GM03348 (cell line): ENCODE measurements at places on chromosomes 3 and 15.

GRCh38 chr15:51368751-51369450, 27.4 kb downstream of the GLDN start:
- DNase-seq: peak; percentile 19

- DNase-seq: no peak
Observed at GRCh38 chr15:70356062-70356860, 258.5 kb upstream of the TLE3 start.

DNA sequence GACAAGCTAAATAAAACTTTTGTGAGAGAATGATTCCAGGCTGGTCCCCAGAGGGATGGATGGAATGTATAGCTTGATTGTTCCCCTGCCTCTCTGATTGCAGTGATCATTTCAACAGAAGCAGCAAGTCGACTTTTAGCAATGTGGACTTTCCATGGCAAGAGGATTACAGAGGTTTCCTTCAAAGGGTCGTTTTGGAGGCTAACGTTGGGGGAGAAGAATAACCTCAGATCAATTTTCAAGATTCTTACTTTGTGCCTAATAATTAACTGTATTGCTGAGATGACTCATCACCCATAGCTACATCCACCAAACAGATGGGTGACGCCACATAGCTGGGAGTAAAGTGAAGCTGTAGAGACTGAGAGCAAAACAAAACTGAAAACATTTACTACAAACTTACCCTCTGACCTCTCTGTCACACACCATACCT, 79.9 kb downstream of the GTPBP8 start:
- DNase-seq: peak; percentile 23

- peak; percentile 44 for DNase-seq
Observed at GRCh38 chr15:77187751-77188464, 117.0 kb upstream of the TSPAN3 start.

DNA sequence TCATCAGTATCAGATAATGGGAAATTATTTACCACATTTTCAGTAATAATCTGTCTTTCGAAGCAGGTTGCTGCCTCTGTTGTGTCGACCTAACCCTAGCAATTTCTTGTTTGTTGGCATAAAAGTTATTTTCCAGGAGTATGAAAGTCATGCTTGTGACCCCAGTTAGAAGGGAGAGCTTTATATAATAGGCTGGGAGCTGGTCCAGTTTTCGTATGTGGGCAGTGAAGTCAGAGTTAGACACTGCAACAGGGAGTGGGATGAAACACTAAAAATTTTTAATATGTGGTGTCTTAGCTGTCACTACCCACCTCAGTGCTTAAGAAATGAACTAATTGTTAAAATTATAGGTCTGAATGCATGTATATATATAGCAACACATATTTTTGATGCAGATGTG, 348.5 kb downstream of the FEZF2 start:
- DNase-seq: no peak

DNA sequence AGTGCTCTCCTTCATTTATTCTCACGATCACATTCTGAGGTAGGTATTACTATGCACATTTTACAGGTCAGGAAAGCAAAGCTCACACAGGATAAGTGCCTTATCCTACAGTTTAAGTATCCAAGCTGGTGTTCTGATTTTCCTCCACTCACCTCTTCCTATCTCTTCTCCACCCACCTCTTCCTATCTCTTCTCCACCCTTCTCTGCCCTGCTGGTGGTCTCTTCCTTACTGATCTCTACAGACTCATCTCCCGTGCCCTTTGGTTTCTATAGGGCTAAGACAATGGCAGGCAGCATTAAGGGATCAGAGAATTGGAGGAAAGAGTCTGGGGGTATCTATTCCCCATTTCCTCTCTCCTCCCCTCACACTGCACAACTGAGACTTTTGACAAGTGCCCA, 319.1 kb downstream of the FHIT start:
- DNase-seq: no peak

GRCh38 chr15:98226149-98226548, 265.6 kb downstream of the ARRDC4 start:
- no peak for DNase-seq

GRCh38 chr15:57323299-57323805, 53.0 kb upstream of the CGNL1 start:
- DNase-seq: no peak

GRCh38 chr15:42602501-42602900, 27.1 kb downstream of the STARD9 start:
- no peak for DNase-seq

DNA sequence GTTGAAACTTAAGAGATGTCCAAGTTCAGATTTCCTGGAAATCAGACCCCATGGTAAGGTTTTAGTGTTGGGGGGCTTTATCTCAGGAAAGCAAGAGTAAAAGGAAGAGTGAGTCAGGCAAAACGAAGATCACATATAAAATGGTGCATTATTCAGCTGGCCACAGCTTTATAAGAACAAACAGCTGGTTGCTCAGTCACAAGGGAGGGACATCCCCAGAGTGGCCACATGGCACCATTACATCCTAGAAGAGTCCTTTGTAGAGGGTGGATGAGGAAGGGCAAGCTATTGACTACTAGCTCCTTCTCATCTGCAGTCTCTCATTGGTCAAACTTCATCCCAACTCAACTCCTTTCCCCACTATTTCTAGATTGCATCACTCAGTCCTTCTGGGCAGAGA, 68.3 kb upstream of the COL8A1 start:
- DNase-seq: no peak

DNA sequence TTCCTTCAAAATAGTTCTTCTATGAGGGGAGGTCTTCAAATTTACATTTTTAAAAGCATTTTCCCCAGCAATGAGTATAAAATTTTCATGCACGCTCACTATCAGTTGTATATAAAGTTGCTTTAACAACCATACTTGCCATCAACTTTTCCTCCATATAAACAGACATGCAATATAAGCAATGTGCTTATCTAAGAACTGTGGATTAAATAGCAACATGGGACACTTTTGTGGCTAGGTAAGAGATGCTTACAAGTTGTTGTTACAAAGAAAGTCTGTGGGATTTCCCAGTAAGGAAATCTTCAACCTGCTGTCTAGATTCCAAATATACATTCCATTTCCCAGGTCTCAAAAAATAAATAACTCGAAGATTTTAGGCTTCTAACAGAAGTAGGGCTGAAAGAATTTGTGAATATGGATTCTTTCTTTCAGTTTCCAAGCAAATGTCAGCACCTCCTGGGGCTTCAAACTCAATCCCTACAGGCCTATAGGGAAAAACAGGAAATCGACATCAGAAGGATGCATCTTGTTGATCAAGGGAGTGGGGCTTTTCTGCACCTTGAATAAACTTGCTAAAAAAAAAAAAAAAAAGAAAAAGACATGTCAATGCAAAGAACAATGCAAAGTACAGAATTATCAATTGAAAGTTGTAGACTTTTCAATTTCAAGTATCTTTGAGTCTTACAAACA, 16.1 kb downstream of the TNIK start:
- DNase-seq: no peak

GRCh38 chr3:107432646-107433045, 55.4 kb downstream of the CCDC54 start:
- DNase-seq: no peak

- peak; percentile 71 for DNase-seq
Observed at GRCh38 chr3:165185707-165186327, 10.4 kb downstream of the SLITRK3 start.

DNA sequence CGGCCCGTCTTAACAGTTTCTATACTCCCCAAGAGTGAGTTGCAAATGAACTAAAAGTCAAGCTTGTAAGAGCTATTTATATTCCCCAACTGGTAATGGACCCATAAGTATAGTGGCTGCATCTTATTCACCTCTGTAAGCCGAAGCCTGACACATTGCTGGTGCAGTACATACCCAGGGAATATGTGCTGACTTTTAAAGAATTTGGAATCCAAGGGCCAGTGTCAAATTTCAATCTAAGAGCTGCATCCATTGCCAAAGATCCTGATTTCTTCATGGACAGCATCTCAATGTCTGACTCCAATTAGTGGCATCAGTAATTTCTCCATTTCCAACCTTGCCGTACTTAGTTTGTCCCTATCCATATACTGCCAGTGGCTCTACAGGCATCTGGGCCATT, 42.0 kb downstream of the FRMD4B start:
- no peak for DNase-seq

GRCh38 chr3:75042941-75043340, 428.5 kb upstream of the CNTN3 start:
- no peak for DNase-seq

GRCh38 chr15:66570842-66571478, 5.2 kb upstream of the LCTL start:
- no peak for DNase-seq

GRCh38 chr15:26298010-26298658, 435.0 kb upstream of the ATP10A start:
- DNase-seq: no peak

DNA sequence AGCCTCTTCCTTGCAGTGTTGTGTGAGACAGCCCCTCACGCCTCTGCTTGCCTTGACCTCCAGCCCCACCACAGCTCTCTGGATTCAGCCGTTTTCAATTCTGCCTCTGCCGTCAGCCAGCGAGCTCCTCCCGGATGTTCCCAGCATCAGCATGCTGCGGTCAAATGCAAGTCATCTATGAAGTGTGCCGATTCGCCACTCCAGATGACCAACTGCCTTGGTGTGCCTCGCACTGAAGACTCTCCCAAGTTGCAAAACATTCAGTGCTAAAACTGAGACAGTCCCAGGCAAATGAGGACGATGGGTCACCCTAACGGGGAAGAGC, 30.6 kb upstream of the RASA2 start:
- peak; percentile 66 for DNase-seq

DNA sequence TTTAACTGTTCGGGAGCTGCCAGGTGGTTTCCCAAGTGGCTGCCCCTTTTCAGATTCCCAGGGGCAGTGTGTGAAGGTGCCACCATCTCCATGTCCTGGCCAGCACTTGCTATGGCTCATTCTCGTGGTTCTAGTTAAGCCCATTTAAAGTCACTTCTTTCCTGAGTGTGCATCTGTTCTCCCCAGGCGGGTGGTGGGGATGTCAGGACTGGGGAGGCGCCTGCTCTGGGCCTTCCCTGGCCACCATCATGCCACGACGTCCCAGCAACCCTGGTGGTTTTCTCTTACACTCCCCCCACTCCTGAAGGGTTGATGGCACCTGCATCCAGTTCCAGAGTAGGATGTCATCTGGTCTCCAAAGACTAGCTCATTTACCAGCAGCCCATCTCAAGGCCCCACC, 56.8 kb upstream of the TAMM41 start:
- DNase-seq: peak; percentile 2

- peak; percentile 17 for DNase-seq
Observed at GRCh38 chr3:175267121-175267531, 408.0 kb downstream of the NAALADL2 start.

GRCh38 chr3:141104151-141104821, 53.1 kb downstream of the SPSB4 start:
- DNase-seq: no peak

DNA sequence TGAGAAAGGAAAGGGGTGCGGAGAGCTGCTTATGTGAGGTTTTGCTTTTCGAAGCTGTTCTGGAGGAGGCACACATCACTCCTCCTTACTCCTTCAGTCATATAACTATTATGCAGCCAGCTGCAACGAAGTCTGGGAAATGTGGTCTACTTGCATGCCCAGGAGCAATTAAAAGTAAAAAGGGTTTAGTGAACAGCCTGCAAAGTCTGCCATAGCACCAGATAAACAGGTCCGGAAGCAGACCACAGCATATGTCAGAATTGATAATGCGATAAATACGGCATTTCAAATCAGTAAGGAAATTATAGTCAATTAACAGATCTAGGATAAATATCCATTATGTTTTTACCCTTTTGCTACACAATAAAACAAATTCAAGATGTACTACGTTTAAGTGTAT, 99.5 kb downstream of the POLR2M start:
- no peak for DNase-seq

GRCh38 chr3:40658305-40658704, 133.5 kb downstream of the ZNF621 start:
- DNase-seq: no peak

DNA sequence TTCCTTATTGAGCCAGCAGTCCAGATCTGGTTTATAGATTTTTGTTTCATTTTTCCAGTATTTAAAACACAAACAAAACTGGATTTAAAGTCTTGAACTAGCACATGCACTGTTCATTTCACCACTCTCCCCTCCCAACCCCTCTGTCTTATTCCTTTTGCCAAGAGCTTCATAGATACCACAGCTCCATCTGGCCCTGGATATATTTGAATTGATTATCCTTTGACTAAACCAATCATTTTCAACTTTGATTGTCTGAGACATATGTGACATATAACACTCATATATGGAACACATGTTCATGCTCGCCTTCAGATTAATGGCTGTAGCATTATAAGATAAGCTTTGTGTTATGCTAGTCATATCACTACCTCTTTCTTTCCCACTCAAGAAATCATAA, 376.6 kb upstream of the NAALADL2 start:
- DNase-seq: no peak

DNA sequence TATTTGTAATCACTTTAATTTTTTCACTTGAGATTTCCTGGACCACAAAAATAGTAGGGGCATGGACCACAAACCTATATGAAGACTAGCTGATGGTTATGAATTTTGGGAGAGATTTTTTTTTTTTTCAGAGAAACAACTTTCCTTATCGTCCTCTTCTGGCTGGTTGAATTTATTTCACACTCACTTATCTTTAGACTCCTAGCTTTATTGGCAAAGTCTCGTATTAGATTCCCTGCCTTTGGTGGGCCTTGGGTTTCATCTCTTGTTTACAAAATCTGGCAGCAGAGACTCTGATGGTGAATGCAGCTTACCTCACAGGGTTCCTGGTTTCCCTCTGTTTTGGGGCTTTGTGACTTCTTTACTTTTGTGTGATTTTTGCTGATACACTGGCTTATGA, 44.5 kb upstream of the KIF23 start:
- DNase-seq: no peak

- DNase-seq: no peak
Observed at GRCh38 chr3:50630877-50631276, 13.9 kb downstream of the MAPKAPK3 start.

- DNase-seq: no peak
Observed at GRCh38 chr3:94301366-94301765, 238.5 kb downstream of the NSUN3 start.

DNA sequence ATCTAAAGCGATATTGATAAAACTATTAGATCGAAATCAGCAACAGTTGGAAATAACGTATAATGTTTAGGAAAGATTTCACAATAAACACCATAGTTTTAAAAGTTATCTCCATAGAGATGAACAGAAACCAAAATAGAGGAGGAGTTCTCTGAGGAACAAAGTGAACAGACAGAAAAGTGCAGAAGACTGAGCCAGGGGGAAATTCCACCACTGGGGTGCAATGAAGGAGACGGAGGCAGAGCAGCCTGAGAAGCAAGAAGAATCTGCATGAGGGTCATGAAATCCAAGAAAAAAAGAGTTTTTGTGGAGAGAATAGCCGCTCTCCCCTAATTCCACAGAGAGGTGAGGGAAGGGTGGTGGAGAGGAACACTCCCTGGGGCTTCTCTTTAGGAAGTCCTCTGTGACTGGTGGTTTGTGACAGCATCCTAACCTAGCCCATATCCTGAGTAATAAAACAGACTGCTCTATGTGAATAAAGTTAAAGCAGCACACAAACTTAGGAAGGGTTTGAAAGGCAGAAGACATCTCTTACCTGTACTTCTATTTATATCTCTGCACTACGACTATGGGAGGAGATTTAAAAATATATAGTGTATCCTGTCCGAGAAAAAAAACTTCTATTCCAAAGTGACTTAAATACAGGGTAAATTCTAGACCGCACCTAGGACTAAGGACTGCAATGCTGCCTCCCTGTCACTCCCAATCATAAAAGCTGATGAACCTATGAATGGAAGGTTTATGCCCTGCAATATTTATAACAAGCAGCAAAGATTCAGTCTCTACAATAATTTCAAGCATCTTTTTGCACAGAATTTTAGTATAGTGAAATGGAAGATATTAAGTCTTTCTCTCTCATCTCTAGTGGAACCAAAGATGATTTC, 22.9 kb downstream of the ATP8B4 start:
- no peak for DNase-seq
